CD4-positive, CD25-positive, alpha-beta regulatory T cell (primary cell): ENCODE measurements at places on chromosomes 7 and 10. TPM values are rescaled to one million over a fixed set of nuclear protein-coding genes. Genes with fewer than 3 reads are reported as not detected.

Gene GPER1
- not detected for total RNA-seq

Gene CCDC172
- total RNA-seq = not detected

Gene SORBS1
- total RNA-seq = 3.7 TPM

Gene IFIT5
- total RNA-seq = 20.8 TPM

Gene CHPF2
- total RNA-seq = 38.8 TPM

Gene ARL5B
- 37.4 TPM for total RNA-seq

Gene SPAG6
- not detected for total RNA-seq

Gene KCNH2
- 3.5 TPM for total RNA-seq

Gene HOXA3
- not detected for total RNA-seq

Gene BMPER
- not detected for total RNA-seq

Gene XRCC2
- total RNA-seq = 1.1 TPM

Gene LRRC18
- total RNA-seq = not detected

Gene VAX1
- not detected for total RNA-seq

Gene ZPBP
- total RNA-seq = not detected

Gene LRRD1
- total RNA-seq = 0.44 TPM

Gene LIPA
- 25.2 TPM for total RNA-seq

Gene LLCFC1
- total RNA-seq = not detected

Gene CDHR1
- total RNA-seq = 0.25 TPM

Gene AKR1D1
- not detected for total RNA-seq
